ENCODE measurements at places on chromosomes 7 and 10.

- no peak for DNase-seq
Observed at GRCh38 chr10:114334301-114334700, 70.0 kb downstream of the AFAP1L2 start.

- DNase-seq, result no peak
Observed at GRCh38 chr10:11237571-11237970, 219.9 kb downstream of the CELF2 start.

DNA sequence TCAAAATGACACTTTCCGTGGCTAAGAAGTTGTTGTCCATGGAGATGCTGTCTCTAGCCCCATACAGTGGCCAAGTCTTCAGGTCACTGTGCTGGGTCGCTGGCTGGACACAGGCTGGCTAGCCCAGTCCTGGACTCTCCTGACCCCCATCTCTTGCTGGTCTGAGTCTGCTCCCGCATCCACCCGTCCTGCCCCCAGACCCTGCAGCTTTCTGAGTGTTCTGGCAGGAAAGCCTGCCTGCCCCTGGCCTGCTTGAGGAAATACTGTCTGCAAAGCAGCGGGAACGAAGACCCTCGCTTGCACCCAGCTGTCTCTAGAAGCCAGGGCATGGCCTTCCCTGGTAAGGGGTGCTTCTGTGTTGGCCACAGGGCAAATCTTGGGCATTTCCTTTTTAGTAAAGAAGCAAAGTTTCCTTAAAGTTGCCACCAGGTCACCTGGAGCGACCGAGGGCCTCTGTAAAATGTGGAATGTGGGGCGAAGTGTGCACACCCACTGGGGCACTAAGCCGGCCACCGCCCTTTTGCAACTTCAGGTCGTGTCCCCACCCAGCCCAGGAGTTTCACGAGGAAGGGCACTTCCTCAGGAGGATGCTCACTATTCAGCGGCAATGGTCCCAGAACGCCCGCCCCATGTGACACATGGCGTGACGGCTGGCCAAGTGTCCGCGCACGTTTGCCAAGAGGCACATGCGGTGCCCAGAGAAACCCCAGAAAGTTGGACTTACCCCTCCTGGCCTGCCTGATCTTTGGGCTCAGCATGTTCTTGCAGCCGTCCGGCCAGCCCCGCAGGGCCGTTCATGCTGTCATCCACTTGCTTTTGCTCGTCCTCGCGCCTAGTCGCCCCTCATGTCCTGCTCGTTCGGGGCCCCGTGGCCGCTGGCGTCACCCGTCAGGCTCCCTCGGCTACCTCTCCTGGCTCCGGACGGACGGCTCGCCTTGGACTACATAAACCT is 558 bp downstream of the ARHGAP22 start:
- no peak for DNase-seq

DNA sequence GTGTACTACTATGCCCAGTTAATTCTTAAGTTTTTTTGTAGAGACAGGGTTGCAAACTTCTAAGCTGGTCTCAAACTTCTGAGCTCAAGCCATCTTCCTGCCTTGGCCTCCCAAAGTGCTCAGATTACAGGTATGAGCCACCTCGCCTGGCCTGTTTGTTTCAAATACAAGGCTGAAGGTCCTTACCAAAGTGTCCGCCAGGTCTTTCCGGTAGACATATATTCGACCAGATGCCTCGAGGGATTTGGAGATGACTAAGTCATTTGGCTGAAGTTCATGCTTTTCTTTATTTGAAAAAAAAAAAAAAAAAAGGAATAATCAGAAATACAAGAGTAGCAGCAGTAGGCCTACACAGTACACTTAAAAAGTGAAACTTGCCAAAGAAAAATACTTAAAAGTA is 204.5 kb upstream of the CDCA7L start:
- DNase-seq, result no peak

DNA sequence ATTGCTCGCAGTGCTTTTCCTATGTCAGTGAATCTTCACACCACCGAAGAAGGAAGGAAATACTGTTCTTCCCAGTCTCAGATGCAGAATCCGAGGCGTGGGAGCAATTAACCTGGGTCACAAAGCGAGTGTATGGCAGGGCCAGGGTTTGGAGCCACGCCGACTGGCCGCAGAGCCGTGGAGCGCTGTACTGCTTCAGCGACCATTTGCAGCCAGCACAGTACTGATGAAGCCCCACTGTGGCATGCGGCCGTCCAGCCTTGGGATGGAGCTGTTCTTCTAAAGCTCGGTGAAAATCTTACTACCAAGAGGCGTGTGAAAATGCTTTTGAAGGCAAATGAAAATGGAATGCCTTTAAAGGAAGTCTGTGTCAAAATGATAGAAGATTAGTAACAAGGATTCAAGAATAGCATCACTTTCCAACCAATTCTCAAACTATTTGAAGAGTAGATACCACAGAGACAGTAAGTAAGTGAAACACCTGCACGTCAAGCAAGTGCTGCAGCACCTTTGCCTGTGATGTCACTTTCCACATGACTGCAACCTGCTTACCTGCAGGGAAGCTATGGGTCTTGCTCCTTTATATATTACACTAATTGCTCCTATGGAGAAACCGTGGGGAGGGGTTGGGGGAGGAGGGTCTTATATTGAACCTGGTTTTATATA is 4.9 kb downstream of the PPP2R2D start:
- no peak for DNase-seq

- DNase-seq, result no peak
Observed at GRCh38 chr7:140080919-140081318, 18.2 kb upstream of the PARP12 start.

DNA sequence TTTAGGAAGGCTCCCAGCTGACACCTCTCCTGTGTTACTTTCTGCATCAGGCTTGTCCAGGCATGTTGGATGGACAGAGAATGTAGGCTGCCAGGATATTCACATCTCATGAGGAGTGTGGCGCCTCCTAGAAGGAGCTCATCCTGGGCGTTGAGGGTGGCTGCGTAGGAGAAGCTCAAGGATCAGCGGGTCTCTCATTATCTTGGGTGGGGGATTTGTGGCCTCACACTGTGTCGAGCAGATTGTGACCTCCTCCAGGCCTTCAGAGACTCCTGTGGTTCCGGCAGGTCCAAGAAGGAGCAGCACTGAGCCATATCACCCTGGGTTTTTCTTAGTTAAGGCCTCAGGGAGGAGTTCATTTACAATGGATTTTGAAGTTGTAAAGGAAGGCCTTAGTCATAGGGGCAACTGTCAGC is 8.7 kb upstream of the COBL start:
- DNase-seq, result no peak

DNA sequence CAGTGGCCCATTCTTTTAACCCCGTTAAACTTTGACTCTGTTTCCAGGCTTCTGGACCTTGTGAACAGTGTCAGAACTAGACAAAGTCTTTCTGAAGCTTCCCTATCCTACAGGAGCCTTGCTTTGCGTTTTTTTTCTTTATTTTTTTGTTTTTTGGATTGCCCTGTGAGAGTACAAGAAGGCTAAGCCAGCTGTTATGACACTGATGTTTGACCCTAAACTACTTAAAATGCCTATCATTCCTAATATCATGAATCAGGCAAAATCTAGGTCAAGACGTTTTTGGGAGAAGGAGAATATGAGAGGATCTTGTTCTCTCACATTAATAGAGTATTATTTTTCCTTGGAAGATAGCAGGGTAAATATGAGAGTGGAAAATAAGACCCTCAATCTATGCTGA is 79.8 kb downstream of the EPDR1 start:
- DNase-seq, result no peak

DNA sequence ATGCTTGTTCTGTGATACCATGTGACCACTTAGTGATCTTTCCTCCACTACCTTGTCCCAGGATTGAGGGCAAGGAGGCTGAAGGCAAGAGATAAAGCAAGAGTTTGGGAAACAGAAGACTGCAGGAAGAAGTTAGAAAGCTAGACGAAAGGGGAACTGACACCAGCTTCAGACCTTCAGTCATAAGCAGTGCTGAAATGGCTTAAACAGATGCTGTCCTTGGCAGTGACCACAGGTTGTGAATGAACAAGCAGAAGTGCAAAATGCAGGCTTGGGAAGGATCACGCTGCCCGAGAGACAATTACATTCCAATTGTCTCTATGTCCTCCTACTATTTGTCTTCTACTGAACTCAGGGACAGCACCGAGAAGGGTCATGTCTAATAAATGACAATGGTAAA is 704.9 kb upstream of the AUTS2 start:
- DNase-seq, result peak; percentile 65

- no peak for DNase-seq
Observed at GRCh38 chr7:73395538-73396503, 37.8 kb upstream of the FZD9 start.

DNA sequence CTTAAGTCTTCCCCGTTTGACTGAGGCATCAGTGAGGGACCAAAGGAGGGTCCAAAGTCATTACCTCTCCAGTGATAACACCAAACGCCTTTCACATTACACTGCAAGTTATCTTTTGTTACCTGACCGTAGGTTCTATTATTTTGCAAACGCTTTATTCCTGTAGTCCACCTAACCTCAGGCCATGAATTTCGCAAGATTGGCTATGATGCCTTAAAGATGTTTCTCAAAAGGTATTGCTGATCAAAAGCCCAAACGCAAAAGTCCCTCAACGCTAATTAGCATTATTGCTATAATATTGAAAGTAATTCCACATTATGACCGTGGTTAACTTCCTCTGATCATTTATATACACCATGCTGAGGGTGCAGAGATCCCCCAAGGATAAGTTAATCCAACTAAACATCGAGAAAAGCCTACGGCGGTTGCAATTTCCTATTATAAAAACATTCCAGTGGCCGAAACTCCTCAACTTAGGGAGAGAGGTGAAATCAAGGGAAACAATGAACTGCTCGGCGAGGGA is 649 bp downstream of the DNA2 start:
- no peak for DNase-seq

- no peak for DNase-seq
Observed at GRCh38 chr7:18700147-18700546, 204.6 kb downstream of the HDAC9 start.

GRCh38 chr10:127996586-127996985 is 89.7 kb downstream of the PTPRE start:
- no peak for DNase-seq

- no peak for DNase-seq
Observed at GRCh38 chr10:53239873-53240272, 467.3 kb upstream of the MBL2 start.

DNA sequence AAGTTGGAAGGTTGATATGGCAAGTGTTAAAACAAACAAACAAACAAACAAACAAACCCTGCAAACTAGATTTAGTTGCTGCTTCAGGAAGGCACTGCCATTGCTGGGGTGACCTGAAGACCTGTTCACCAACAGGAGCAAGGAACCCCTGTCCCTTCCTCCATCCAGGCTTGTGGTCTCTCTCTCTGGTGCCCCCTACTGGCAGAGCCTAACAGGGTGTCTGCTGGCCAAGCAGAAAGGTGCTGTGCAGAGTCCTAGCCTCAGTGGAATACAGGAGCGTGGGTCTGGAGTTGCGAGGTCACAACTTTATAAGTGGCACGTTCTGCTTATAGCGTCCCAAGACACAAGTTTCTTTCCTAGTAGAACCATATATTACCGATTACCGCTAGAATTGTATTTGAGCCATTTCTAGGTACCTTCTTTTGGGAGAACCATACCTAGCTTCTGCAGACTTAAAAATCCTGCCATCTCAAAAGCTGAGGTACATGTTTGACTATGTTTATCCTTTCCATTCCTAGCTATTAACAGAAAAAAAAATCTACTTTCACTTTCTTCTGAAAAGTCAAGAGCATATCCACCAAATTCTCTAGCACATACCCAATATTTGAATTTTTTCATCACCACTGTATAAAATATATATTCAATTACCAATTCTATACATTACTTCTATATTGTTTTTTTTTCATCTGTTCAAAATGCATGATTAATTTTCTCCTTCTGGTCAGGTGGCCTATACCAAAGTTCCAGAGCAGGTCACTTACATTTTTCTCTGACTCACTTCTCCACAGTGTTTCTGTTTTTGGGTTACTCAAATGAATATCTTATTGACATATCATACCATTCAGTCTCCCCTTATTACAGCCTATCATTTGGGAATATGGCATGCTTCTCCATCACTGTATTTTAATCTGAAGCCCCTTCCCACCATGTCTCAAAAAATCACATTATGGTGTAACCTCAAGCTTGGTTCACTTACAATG is 29.1 kb upstream of the CALD1 start:
- DNase-seq, result no peak

- no peak for DNase-seq
Observed at GRCh38 chr10:74121368-74121767, 29.3 kb downstream of the AP3M1 start.

DNA sequence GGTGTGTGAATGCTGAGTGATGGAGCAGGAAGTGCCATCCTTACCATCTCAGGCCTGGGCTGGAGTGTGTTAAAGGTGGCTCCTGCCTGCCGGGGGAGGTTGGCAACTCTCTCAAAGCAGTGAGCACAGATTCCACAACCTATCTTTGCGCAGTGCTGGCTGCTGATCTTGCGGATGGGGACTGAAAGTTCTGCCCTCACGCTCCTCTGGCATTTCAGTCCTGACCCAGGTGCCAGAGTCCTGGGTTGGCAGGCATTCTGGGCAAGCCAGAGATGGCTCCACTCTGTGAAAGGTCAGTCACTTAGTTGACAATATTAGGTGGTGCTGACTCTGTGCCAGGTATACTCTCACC is 315.5 kb downstream of the RPS24 start:
- peak; percentile 31 for DNase-seq
